Suppressor macrophage treated with lipopolysaccharide for 1 hour (primary cell): ENCODE measurements at places on chromosomes 3 and 15.
A peak's percentile ranks its signal among the peaks of the same experiment; 100 is the strongest.

- no peak for DNase-seq
These were observed 6.8 kb downstream of the IL17RE start for GRCh38 chr3:9909221-9910013.

DNA sequence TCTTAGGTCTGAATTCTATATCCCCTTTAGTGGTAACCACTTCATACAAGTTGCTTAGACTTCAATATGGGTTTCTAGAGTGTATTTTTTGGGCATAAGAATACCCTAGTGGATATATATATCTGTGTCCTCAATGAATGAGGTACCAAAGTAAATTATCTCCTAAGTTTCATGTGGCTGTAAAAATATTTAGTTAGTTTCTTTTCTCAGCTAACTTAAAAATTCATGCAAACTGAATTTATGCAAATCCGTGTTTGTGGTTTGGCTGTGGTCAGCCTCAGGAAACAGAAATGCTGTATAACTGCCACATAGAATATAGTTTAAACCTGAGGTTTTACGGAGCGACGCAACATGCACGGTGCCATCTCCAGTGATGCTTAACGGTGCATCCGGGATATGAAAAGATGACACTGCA, 80.3 kb downstream of the PEX5L start:
- no peak for DNase-seq

DNA sequence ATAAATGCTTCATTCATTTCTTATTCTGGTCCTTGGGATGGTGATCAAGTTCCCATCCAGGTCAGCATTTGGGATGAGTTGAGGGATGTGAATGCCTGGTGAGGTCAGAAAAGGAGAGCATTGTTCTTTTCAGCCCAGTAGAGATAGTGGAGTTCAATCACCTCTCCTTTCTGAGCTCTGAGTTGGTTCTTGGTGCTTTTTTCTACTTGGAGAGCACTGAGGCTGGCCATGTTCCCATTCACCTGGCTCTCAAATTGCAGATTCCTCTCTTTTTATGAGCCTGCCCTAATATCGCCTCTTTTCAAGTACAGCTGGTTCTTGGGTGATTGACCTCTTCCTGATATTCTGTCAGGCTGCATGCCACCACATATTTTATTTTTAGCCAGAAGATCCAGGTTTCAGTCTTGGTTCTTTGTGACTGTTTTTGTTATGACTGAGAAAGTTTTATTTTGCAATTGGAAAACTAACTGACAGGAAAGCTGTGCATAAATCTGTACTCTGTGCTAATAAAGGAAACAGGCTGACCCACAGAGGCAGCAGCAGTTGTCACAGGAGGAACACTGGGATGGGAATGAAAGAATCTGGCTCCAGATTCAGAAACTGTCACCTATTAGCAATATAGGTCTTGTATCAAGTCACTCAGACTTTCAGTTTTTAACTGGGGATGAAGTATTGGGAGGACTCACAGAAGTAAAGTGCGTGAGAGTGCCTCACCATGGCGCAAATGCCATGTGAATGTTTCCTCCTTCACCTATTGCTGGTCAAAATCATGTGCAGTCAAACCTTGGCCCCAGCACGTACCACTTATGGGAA, 10.7 kb downstream of the AQP9 start:
- DNase-seq, result no peak

GRCh38 chr15:100900136-100900794, 18.9 kb upstream of the LRRK1 start:
- DNase-seq, result no peak

DNA sequence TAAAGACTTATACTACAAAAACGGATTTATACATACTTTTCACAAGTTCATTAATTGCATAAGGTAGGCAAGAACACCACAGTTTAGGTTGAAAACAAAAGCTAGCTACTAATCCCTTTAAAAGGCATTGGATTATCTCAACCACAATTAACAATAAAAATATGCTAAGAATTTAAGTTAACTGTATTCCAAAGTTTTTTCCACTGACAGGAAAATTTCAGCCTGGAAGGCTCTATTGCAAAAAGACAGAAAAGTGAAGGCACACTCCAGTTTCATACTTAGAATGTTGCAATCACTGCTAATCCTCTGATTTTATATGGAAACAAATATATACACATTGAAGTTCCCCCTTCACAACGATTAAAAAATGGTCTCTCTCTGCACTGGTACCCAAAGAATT, 71.5 kb downstream of the TJP1 start:
- no peak for DNase-seq

DNA sequence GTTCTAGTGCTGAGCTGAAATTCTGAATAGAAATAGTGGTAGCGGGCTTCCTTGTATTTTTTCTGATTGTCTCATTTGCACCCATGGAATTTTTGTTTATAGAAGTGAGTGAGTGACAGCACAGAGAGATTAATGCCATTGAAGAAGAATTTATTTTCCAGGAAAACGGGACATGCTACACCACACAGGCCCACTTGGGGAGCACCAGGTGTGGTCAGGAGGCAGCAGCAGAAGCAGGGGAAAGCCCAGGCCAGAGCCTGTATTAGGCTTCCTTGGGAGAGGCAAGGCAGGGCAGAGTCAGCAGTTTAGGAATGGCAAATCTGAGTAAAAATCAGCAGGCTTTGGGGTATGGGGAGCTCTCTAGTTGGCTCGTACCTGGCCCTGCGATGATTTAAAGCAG, 88.4 kb upstream of the ATP11B start:
- no peak for DNase-seq

DNA sequence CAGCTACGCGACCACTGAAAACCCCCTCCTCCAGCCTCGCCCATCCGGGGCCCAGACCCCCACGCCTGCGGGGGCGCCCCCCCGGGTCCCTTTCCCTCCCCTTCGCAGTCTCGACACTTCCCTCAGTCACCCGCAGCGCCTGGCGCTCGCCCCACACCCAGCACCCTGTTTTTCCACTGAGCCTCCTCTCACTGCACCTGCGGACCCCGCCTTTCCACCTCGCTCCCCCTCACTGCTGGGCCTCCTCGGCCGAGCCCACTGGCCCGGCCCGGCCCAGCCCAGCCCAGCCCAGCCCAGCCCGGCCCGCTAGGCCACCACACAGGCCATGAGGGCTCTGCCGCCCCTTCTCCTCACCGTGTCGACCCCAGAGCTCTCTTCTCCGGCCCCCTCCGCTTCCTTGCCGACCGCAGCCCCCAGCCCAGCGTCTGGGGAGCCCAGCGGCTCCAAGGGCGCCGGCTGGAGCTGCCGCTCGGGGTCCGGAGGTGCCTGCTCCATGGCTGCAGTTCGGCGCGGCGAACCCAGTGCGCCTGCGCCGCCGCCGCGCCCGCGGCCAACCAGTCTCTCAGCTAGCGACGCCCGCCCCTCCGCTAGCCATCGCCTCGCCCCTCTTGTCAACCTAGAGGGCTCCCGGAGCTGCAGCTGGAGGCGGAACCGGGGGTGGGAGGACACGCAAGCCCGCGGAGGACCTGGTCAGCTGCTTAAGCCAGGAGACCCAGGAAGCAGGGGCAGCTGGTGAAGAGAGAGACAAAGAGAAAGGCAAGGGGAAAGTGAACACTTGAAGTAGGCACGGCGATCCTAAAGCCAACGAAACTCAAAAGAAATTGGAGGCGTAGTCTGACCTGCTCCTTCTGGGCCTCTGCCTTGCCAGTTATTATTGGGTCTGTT, at the start of gene SNX4:
Gene SNX4, minus strand, starts transcription at position 525 of the 885 bp plus-strand sequence. Its CDS starts 30 bp downstream, at position 495.
- DNase-seq, result peak; percentile 97
